ENCODE measurements at places on chromosomes 12 and 14.

DNA sequence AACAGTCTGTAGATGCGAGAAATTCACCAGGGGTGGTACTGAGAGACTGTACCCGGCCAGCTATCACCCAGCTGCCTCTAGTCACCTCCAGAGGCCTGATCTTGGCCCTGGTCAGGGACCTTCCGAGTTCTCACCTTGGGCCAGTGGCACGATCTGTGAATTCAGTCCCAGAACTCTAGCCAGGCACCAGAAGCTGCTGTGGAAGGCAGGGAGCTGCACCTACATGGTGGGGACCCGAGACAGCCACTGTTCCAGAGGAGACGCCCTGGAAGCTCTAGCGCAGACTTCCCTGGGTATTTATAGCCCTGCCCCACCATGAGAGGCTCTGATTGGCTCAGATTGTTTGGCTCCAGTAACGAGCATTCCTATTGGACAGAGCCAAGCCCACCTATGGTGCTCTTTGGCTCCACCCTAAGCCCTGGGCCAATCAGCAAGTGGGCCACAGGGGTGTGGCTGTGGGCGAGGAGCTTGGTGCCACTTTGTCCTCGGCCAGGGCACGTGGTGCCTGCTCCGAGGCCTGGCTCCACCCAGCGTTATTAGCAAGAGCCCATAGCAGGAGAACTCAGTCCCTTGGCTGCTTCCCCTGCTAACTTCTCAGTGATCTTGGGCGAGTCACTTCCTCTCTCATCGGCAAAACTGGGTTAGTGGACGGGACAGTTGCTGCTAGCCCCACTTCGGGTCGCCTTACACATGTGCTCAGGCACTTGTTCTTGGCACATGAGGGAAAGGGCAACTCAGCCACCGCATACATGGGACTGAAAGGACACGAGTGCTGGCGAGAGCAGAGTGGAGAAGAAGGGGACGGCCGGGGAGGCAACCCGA lies 89.0 kb upstream of the BCL11B start:
- DNase-seq, result no peak

DNA sequence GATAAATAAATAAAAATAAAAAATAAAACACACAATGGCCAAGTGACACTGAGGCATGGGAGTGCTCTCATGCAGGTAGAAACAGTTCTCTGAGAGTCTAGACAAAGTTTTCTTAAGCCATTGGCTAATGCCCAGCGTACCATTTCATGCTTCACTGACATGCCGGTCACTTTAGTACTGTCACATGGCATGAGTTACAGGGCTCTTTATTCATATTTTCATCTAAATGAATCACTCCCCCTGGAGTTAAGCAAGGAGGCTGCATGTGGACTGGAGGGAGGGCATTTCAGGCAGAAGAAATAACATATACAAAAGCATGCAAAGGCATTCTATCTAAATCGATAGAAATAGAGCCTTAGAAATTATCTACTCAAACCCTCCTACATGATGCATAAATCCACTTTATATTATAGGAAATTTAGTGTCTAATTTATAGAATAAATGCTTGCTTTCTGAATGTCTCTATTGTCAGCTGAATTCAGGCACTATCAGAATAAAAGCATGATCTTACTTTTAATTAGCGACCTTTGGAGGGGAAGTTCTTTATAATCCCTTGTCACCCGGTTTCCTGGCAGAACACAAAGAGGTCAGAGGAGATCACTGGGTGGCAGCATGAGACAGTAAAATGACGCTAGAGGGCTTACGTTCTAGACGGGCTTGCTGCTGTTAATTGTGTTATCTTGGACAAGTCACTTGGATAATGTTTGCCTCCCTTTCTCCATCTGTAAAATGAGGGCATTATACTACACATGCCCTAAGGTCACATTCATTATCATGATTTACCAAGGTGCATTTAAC lies 17.5 kb downstream of the DYRK4 start:
- DNase-seq, result peak; percentile 6

DNA sequence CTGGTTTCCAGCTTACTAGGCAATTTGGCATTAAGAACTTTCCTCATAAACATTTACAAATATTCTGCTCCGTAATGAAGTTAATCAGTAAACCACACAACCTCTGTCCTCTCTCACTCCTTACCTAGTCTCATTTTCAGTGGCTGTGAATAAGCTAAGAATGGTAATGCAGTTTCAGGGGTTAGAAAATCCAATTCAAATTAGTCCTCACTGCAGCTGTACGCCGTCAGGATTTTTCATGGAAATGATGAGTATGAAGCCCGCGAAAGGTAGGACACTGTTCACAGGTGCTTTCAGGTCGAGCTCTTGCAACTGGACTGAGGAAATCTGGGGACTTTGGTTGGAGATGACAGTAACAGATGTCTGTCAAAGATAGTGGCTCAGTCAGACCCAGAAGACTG lies 29.6 kb downstream of the NR1H4 start:
- no peak for DNase-seq

DNA sequence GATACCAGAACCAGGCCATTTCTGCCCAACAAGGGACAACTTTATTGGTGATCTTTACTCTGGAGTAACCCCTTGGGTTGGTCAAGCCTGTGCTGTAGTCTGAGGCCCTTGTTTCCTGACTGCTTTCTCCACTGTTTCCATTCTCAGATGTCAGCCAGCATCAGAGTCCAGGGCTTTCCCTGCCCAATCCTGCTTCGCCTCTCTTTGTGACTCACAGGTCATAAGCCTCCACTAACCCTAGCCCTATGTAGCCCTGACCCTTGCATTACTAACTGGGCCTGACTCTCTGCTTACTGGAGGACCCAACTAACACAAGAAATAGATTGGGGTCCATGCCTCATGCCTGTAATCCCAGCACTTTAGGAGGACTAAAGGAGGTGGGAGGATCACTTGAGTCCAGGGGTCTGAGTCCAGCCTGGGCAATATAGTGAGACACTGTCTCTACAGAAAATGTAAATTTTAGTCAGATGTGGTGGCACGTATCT lies 8.6 kb upstream of the SNRNP35 start:
- no peak for DNase-seq

- DNase-seq, result no peak
These were observed 98.4 kb downstream of the C12orf75 start for GRCh38 chr12:105428793-105429395.

- DNase-seq, result no peak
These were observed 54.2 kb downstream of the SUDS3 start for GRCh38 chr12:118430516-118430915.
